Epithelial cell of esophagus (primary cell): ENCODE measurements at places on chromosomes 2 and 18.

- DNase-seq: no peak
These were observed 169.1 kb downstream of the CDH2 start for GRCh38 chr18:28007841-28008240.

GRCh38 chr2:167254721-167255120, 366.4 kb downstream of the XIRP2 start:
- no peak for DNase-seq

DNA sequence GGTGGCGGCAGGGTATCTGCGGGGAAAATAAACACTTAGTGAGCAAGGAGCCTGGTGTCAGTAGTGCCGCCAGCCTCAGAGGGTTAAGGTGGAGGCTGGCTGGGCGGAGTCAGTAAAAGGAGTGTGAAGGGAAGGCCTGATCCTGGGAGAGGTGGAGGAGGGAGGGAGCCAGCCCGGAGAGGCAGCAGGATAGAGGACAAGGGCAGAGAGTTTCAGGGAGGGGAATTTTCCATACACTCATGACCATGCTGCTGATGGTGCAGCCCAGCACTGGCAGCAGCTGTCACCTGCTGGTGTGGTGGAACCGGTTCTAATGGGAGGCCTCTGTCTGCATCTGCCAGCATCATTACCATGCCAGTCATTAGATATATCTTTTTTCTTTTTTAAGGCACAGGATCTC, 2.0 kb upstream of the TEX44 start:
- peak; percentile 73 for DNase-seq

DNA sequence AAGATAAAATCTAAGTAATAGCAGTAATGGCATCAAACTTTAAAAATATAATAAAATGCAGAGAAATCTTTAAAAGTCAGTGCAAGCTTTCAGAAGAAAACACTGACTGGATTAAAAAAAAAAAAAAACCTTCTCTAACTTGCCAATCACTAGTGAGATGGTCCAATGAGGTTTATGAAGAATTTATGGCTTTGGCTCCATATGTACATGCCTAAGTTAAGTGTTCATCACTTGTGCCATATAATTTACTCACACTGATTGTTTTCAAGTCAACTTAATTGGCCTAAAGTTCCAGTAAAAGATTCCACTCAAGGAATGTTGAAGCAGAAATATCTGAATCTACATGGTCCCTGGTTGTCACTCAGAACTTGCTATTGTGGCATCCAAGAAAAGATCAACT, 40.7 kb upstream of the RAB27B start:
- DNase-seq: no peak

DNA sequence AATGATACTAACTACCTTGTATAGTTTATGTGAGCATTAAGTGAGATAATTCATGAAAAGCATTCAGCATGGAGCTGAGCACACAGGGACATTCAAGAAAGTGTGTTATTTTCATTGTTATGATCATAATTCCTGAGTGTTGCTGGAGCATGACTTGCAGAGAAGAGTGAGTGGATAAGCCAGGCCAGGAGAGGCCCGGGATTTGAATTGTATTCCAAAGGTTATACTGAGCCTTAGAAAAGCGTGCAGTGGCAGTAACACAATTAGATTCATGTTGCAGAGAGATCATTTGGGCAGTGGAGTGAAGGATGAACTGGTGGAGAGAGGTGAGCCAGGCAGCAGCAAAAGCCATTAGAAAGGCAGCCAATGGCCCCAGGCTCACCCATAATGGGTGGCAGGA, 142.9 kb upstream of the SH3BP4 start:
- DNase-seq: no peak

- DNase-seq: no peak
These were observed 34.2 kb upstream of the CTDP1 start for GRCh38 chr18:79645291-79645983.

- peak; percentile 84 for DNase-seq
These were observed 179.7 kb downstream of the ANAPC1 start for GRCh38 chr2:111704246-111704645.

DNA sequence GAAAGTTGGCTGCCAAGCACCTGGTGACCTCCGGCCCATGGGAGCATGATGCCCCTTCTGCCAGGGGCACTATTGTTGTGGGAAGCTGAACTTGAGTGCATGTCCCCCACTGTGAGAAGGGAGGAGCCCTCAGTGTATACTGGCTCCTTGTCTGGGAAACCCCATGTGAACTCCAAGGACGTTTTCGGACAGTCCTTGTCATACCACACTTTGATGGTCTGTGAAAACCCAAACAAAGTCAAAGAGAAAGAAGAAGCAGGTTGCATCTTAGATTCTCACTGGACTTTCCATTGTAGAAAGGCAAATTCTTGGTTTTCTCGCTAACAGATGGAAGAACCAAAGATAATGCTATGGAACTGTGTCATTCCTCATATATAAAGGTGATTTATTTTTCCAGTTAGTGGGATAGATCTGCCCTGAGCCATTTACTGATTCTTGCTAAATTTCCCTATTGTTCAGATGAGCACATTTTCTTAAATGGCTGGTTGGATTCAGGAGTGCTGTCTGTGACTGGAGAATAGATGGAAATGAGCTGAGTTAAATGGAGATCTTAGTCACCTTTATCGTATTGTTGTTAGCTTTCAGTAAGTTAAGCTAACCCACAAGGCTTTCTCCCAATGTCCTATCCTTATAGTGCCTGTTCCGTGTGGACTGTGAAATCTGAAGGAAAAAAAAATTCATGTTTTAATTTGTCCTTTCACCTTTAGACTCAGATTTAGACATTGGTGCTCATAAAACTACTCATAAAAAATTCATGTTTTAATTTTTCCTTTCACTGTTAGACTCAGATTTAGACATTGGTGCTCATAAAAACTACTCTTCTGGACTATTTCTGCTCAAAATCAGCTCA, 166.6 kb downstream of the ACTR3 start:
- DNase-seq: no peak

- DNase-seq: no peak
These were observed 116.3 kb upstream of the CDCA7 start for GRCh38 chr2:173238385-173238784.

GRCh38 chr18:63779386-63779785, 4.2 kb downstream of the SERPINB7 start:
- DNase-seq: peak; percentile 73

GRCh38 chr2:227813229-227813561, 447 bp upstream of the CCL20 start:
- DNase-seq: no peak

DNA sequence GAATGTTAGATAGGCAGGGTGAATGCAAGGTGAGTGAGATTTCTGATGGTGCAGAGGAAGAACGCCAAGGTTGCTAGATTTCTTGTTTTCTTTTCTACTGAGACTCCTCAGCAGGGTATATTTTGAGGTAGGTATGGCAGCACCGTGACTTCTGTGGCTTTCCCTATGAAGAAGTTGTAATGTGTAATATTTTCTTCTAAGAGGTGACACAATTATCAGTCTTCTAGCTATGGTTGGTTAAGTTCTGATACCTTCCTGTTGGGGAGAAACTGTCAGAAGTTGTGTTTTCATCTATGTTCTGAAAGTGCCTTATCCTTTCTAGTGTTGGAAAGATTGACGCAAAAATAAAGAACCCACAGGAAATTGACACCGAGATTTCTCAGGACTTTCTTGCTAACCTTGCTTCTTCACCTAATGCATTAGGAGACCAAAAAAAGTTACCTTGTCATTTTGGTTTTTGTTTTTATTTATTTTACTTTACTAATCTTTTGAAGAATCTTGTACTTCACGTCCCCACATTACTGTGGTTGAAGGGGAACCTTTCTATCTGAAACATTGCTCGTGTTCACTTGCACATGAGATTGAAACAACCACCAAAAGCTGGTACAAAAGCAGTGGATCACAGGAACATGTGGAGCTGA, 11.9 kb downstream of the IL18R1 start:
- DNase-seq: no peak

DNA sequence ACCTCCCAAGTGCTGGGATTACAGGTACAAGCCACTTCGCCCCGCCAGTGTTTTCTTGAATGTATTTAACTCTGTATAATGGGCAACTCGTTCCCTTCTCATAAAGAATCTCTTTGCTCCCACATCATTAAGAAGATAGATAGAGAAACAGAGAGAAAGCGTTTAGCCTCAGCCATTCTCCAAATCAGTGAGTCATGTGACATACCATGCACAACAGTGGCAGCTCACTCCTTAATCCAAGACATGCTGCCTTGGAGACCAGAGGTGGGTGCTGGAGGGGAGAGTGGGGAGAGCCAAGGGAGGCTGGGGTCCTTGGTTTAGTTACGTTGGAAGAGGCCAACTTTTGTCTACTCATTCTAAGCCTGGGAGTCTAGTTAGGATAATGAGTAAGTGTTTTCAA, 54.7 kb downstream of the TGIF1 start:
- no peak for DNase-seq

- no peak for DNase-seq
These were observed 391.0 kb downstream of the CDH2 start for GRCh38 chr18:27785815-27786471.

GRCh38 chr18:63264871-63265270, 54.7 kb downstream of the BCL2 start:
- DNase-seq: no peak

DNA sequence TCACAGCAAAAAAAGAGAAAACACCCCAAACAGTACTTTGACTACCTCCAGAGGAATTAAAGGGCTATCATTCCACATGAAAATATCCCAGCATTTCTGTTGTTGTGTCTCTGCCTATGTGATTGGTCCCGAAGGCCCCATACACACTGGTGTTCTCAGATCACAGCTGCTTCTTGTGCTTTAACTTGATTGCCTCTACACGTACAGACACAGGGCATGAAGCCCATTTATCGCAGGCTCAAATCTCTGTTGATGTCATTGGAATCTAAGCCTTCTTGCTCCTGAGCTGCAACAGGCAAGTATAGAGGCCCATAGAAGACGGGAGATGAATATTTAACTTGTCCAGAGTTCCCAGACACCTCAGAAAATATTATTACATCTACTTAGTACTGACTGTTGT, 405.2 kb downstream of the NCKAP5 start:
- no peak for DNase-seq

DNA sequence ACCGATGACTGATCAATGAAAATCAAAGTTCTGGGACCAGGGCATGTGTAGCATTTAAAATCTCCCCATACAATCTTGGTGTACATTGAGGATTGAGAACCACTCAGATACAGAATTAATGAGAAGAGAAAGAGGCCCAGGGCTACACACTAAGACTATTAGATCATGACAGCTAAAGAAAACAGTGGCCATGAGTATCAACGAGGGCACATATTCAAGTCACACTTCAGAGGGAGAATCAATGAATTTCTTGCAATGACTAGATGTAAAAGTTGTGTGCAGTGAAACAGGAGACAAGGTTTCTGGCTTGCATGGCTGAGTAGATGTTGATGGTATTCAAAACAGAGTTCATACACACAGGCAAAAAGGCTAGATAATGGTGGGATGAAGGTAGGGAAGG, 29.1 kb downstream of the METTL8 start:
- DNase-seq: peak; percentile 16

GRCh38 chr2:197198890-197199289, 111.7 kb downstream of the ANKRD44 start:
- no peak for DNase-seq

DNA sequence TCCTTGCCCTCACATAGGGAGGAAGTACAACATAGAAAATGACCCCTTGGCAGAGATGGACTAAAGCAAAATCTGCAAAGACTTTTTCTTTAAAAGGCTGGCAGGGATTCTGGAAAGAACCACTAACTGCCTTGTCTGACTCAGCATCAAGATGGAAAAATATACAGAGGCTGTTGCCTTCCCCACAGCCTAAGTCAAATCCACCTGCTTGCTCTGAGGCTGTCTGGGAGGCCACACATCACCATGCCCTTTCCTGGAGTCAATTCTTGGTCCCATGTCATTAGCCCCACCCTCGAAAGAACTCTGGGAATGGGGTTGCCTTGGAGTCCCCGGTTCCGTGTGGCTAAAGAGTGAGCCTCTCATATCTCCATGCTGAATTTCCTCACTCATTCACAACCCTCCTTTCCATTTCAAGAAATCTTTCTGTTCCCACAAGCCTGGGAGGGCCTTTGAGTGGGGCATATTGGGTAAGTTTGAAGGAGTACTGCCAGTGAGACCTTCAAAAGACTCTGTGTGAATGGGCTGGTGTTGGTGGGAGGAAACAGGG, 39.4 kb downstream of the BMP10 start:
- DNase-seq: no peak

GRCh38 chr2:232929303-232930058, 59.4 kb downstream of the SNORC start:
- DNase-seq: no peak

- no peak for DNase-seq
These were observed 94.8 kb upstream of the CXCR4 start for GRCh38 chr2:136212426-136213378.

GRCh38 chr18:24443870-24444269, 16.6 kb upstream of the HRH4 start:
- DNase-seq: no peak

DNA sequence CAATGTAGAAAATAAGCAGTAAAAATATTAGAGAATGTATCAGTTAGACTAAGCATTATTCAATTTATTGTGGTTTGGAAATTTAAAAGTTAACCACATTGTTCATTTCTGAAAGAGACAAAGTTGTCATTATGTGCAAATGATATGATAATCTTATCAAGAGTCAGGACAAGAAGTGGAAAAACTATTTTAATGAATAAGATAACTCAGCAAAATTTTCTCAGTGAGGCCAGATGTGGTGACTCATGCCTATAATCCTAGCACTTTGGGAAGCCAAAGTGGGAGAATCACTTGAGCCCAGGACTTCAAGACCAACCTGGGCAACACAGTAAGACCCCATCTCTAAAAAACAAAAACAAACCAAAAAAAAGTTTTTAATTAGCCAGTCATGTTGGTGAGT, 39.5 kb upstream of the CERS6 start:
- no peak for DNase-seq

- DNase-seq: no peak
These were observed 7.8 kb upstream of the DDX1 start for GRCh38 chr2:15583826-15584225.

- DNase-seq: no peak
These were observed 1.2 kb downstream of the ONECUT2 start for GRCh38 chr18:57436191-57436964.

DNA sequence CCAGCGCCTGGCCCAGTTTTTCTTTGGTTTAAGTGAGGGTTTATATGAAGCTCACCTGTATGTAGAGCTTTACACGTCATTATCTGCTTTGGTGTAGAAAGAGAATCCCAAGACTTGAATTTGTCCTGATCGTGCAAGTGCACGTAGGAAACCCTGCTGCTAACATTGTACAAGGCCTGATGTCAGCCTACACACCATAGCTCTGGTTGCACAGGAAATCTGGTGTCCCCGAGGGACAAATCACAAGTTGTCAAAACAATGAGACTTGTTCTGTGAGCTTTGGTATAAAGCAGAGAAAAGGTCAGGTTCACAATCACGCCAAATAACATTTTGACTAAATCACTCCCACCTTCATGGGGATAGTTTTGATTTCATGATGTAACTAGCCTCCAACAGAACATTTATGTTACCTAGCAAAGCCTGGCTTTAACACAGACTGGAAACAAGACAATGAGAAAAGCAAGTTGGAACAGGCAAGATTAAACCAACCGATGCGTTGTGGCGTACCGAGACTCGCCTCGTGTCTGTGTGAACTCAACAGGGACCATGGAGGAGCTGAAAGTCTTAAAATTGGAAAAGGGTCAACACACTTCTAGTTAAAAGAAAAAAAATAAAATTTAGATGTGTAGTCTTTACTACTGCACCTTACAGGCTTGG, 41.4 kb downstream of the ZAP70 start:
- peak; percentile 80 for DNase-seq

GRCh38 chr2:206457188-206457634, 13.9 kb downstream of the ADAM23 start:
- peak; percentile 75 for DNase-seq
